ENCODE measurements at places on chromosomes 4 and X.

DNA sequence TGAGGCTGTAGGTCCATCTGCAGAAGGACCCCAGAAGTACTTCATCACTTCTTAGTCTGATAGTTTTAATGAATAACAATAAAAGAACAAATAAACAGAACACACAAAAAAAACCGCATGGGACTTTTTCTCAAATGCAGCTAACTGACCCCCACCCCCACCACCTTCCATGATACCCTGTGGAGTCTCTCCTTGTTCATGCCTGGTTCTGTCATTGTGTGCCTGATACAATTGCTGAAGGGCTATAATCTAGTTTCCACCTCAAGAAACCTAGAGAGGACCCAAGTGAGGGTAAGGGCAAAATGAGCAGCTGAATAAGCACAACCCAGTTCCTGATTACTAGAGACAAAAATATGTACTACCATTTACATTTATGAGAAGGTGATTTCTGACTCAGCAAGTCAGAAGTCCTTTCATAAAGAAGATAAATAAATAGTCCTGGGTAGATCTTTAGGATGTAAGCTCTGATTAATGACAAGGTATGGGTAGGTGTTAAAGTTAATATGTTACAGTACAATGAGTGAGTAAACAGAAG lies 155.1 kb downstream of the TMA16 start:
- DNase-seq, result no peak

- no peak for DNase-seq
These were observed 11.3 kb upstream of the PLAC1 start for GRCh38 chrX:134669378-134670098.

GRCh38 chr4:110064295-110064694 lies 134.1 kb downstream of the ELOVL6 start:
- no peak for DNase-seq

DNA sequence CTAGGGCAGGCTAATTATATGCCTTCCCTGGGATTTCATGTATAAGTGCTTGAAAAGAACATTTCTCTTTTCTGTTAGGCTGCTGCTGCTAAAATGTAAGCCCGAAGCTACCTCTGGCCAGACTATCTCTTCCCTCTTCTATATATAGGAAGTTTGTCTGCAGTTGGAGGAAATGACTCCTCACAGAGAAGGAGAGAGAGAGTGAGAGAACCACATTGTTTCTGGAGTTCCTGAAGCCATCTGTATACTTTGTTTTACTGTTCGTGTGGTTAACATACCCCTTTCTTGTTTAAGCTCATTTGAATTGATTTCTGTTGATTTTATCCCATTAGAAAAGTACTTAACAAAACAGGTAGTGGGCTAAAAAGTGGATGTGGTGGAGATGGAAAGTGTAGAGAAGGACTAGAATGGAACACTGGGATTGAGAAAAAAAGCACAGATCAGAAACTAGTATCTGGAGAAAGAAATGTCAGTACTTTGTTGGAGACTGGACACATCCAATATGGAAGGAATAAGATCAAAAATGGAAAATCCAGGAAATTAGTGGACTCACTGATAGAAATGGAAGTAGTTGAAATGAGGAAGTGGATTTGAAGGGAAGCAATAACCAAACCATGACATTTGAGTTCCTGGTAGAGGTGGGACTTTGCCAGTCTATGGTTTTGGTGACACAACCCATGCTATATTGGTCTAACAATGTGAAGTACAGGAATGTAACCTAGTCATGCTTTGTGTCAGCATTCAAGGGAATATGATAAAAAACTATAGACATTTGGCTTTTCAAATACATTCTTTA lies 112.6 kb downstream of the TMA16 start:
- no peak for DNase-seq

GRCh38 chr4:27016551-27016950 lies 155.9 kb downstream of the STIM2 start:
- no peak for DNase-seq

DNA sequence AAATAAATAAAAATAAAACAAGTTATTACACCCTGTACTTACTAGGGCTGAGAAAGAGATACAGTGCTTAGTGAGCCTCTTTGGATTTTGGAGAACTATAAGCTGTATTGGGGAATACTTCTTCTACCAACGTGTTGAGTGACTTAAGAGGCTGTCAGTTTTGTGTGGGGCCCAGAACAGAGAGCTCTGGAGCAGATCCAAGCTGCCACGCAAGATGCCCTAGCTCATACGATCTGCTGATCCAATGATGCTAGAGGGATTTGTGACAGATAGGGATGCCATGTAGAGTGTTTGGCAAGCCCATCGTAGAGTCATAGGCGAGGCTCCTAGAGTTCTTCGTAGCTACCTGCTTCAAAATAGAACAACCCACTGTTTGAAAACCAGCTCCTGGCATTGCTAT lies 60.3 kb upstream of the KLF3 start:
- DNase-seq, result no peak

DNA sequence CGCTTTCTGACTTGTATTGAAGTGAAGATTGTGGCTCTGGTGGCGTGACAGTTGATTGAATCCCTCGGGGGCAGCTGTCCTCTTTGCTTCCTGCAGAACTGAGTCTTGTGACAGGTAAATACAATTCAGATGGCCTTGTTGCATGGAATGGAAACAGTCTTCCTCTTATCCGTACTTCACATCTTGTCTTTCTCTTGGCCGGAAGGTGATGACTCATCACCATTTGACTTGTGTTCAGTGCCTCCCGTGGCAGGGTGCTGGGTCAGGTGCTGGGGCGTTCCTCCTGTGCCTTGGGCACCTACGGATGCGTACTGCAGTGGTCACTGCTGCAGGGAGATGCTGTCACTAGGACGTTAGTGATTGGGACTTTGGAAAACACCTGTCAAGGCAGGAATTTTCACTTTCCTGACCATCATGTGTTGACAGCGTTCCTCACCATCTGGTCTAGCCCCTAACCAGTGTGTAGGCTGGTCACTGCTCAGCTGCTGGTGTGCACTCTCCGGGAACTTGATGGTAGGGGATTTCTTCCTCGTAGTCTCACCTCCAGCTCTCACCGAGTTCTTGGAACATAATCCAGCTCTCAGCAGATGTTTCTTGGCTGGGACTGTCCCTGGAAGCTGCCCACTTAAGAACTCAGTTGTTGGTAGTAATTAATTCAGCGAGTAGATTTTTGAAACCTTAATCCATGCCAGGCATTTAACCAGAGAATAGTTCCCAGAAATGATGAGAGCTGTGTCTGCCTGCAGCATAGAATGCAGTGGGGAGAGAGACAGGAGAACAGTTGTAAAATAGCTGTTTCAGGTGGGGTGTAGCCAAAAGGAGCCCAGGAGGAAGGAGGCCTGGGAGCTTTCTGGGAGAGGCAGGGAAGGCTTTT lies 7.2 kb downstream of the TBC1D14 start:
- DNase-seq, result peak; percentile 87

DNA sequence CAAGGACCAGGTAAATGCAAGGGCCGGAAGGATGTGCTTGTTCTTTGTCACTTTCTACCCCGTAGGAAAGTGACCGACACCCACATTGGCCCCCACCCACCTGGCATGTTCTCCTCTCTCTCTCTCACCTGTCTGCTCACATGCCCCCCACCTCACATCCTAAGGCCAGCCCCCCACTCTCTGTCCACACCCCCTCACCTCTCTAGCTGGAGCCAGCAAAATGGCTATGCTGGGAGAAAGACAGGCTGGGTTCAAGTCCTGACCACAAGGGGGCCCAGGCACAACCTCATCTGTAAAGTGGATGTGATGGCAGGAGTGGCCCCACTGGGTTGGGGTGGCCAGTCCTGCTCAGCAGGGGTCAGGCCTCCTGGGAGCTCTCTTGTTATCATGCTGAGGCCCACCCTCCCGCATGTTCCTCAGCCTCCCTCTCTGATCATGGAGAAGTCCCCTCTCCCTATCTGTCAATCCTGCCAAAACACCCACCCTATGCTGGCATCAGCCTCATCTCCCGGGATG lies 1.7 kb upstream of the PPP2R2C start:
- DNase-seq, result no peak

DNA sequence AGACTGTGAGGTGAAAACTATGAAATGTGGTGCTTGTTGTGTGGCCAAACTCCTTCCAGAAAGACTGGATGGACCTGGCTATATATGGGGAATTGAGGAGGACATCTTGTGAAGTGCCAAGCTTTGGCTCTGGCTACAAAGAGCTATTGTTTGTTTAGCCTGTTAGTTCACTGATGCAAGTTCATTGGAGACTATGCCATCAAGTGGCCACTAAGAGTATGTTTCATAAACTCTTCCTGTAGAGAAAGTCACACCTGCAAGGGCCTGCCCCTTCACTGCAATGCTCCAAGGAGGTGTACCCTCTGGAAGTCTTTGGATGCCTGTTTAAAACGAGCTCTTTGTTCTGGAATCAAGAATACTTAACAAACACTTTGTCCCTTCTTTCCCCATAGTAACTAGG lies 382.0 kb downstream of the GABRG1 start:
- DNase-seq, result no peak

DNA sequence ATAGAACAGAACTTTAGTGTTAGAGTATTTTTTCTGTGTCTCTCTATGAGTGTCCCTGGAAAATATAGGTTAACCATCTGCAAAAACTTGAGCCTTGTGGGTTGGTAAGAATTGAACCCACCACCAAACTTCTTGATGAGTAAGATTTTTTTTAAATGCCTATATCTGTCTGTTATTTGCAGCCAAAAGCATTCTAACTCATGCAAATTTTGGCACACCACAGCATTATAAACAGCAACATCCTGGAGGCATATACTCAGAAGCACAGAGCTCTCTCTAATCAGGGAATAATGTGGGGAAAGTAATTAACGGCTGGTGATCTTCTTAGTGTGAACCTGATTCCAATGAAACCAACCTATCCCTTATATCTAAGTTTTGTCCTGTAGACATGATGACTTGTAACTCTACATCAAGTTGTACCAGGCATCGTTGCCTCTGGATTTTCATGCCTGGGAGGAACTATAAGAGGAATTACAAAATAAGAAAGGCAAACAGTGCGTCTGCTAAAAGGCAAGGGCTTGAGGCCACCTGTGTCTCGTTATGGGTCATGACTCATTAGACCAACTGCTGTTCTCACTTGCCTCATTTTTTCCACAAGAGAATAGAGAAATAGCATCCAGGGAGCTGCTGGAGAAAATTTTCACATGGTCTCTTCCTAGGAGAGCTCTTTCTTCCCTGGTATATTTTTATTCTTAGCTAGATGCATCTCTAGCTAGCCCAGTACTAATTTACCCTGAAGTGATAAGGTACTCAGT lies 202.4 kb downstream of the CHIC2 start:
- no peak for DNase-seq

DNA sequence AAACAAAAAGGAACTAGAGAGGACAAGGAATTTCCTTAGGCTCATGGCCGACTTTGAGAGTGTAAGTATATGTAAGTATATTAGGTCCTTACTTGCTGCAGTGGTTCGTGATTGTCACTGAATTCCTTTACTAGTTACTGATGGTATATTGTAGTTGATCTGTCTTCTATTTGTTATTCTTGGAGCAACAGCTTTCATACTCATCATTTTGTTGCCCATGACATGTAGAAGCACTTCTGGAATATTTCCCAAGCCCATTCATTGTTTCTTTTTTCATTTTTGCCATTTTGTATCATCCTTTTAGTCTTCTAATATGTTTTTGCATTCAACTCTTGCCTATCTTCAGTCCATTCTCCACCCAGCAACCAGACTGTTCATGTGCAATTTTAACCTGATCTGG lies 170.0 kb downstream of the ARHGAP10 start:
- no peak for DNase-seq

- DNase-seq, result no peak
These were observed 705.4 kb downstream of the RAB28 start for GRCh38 chr4:12778706-12779105.

- DNase-seq, result no peak
These were observed 365.5 kb downstream of the CXXC4 start for GRCh38 chr4:104129243-104129642.

GRCh38 chr4:30828264-30828926 lies 108.2 kb downstream of the PCDH7 start:
- no peak for DNase-seq

DNA sequence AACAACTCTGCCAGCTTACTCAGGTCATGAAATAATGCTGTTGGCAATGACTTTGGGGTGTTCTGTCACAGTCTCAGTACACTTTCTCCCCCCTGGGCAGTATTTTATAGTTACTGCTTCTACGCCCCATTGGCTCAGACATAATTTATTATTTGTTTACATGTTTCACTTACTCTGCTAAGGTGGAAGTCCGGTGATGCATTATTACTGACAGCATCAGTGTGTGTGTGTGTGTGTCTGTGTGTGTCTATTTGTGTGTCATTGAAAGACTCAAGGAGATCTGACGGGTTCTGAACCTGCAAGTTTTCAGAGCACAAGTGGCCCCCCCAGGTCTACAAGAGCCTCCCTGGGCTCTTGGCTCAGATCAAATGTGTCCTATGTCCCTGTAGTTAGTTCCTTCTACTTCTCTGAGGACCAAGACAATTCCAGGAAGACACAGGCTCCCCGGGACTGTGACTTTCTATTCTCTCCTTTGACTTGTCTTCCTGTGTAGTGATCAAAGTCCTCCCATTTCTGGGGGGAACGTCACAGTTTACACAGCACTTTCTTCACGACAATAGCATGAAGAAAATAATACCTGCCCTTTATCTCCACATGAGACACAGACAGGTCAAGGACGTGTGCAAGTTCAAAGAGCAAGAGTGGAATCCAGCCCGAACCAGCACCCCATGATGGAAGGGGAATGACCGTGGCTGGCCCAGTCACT lies 283.7 kb upstream of the GATB start:
- DNase-seq, result no peak

DNA sequence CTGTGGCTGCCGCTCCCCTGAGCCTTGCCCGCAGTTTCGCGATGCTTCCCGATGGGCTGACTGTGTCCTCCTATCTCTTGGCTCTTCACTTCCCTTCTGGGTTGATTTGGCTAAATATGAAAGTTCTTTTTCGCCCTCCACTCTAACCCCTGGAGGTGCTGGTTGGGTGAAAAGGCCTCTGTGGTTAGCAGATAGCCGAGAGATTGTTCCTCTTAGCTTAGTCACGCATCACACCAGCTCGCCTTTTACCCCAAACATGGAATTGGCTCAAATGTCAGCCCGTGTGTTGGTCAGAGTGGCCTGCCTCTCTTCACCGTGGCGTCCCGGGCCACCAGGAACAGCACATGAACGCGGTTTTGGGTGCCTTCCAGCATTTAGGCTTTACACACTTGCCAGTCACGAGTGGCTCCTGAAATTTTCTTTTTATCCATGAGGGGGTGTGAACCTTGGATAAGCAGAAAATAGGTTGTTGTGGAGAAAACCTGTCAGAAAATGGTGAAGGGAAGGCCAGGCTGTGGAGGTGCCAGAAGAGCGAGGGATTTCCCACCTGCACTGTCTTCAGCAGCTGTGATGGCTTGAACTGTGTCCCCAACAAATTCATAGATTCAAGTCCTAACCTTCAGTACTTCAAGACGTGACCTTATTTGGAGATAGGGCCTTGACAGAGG lies 8.9 kb downstream of the CLCN4 start:
- no peak for DNase-seq

GRCh38 chrX:3428792-3429191 lies 82.3 kb upstream of the MXRA5 start:
- no peak for DNase-seq

- no peak for DNase-seq
These were observed 70.1 kb upstream of the SH3RF1 start for GRCh38 chr4:169340834-169341233.

GRCh38 chr4:37447886-37448285 lies 203.3 kb downstream of the NWD2 start:
- no peak for DNase-seq
